ENCODE measurements at places on chromosomes 7 and 10. TPM values are rescaled to one million over a fixed set of nuclear protein-coding genes. Genes with fewer than 3 reads are reported as not detected.

Gene UNCX
- not detected for total RNA-seq

Gene VWDE
- total RNA-seq = 6.7 TPM

GRCh38 chr10:105838392-105838791, 1197.3 kb downstream of the SORCS3 start:
- no peak for DNase-seq

DNA sequence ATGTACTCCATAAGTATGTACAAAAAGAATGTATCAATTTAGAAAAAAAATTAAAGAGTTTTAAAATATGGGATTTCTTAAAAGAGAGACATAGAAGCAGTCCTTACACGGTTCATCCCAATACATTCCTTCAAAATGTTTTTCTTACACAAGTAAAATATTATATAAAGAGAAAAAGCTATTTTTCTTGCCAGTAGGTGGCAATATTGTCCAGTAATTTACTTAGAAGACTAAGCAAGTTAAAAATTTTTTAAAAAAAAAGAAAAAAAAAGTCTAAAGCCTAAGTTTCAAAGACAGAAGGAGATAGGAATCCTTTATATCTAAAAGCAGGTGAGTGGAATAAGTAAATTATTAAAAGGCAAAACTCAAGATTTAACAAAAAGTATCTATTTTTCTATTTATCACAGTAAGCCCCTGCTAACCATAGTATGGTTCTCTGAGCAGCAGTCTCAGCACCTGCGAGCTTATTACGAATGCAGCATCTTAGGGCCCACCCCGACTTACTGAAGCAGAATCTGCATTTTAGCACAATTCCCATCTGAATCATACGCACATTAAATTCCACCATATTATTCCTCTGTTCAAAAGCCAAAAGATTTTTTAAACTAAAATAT, 240.6 kb downstream of the DGKI start:
- DNase-seq = peak; percentile 35

Data from urinary bladder (tissue), 4 donors.